ENCODE measurements at places on chromosomes 5 and 9. TPM values are rescaled to one million over a fixed set of nuclear protein-coding genes. Genes with fewer than 3 reads are reported as not detected.

DNA sequence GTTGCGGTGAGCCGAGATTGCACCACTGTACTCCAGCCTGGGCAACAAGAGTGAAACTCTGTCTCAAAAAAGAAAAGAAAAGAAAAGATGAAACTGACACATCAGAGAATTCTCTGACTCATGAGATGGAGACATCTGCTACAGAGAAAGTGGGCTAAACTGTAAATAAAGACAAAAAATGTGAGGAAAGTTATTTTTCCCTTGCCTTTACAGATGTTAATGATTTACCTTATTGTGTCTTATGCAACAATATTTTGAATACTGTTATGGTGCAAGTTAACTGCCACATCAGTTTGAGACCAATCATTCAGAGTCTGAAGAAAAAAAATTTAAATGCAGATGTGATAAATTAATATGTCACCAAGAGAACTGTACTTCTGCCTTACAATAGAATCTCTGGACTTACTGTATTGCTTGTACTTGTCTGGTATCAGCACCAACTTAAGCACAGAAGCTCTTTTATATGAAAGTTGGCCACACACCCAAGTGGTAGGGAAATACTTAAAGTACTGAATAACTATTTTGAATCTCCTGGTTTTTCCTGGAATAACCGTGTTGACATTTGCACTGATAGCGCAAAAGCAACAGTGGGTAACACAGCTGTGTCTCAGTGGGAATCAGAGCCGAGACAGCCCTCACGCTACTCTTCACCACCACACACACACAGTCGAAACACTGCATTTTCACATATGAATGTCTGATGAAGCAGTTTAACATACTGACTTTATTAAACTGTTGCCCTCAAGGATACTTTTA, 169.9 kb downstream of the FANCC start:
- DNase-seq: no peak

Gene HAVCR1
- polyA plus RNA-seq: 0.48 TPM

- DNase-seq: peak; percentile 66
These were observed 119.8 kb upstream of the TBC1D2 start for GRCh38 chr9:98375138-98375726.

Gene GPX3
- 34.3 TPM for polyA plus RNA-seq
